ENCODE measurements at places on chromosomes 7 and 10.

GRCh38 chr7:156160811-156161210 lies 348.5 kb upstream of the SHH start:
- no peak overlapping the region for H3K4me3 ChIP-seq
- no peak for DNase-seq
- no peak overlapping the region for H3K27ac ChIP-seq
- peaks cover 2% of the 10 kb centered on the region for H3K4me1 ChIP-seq
- no peaks in the 10 kb centered on the region for H3K36me3 ChIP-seq

GRCh38 chr7:148356303-148356702 lies 234.3 kb upstream of the C7orf33 start:
- peaks cover 1% of the 10 kb centered on the region for H3K36me3 ChIP-seq
- H3K27ac ChIP-seq: no peak overlapping the region
- H3K27me3 ChIP-seq: peaks cover 9% of the 10 kb centered on the region
- H3K4me3 ChIP-seq: no peak overlapping the region
- no peak for DNase-seq

- no peaks in the 10 kb centered on the region for H3K27me3 ChIP-seq
- no peaks in the 10 kb centered on the region for H3K4me1 ChIP-seq
- no peak overlapping the region for H3K4me3 ChIP-seq
Observed at GRCh38 chr10:62511238-62511637, 137.1 kb downstream of the ZNF365 start.

DNA sequence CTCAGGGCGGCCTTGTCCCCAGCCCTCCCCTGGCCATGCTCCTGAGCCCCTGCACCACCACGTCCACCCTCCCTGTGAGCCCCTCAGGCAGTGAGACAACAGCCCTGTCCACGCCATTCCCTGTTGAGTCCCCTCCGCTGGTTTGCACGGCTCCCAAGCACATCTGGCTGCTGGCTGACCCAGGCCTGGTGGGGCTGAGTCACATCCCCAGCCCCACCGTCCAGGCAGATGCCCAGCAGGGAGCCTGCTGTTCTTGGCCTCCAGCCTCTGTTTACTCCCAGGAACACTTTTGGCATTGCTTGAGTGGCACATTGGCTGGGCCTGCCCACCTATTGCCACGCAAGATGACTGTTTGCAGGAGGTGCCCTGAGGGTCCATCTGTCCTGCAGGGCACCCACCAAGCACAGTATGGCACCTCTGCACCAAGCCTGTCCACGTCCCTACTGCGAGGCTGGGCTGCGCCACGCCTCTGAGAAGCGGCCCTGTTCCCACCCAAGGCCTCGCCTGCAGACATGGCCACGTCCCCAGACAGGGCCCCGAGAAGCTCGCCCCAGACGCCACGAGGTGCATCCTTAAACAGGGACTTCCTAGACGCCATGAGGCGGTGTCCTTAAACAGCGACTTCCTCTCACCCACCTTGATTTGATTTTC lies 48.4 kb upstream of the INPP5A start:
- no peak overlapping the region for H3K4me3 ChIP-seq
- no peak overlapping the region for H3K27ac ChIP-seq
- no peak for DNase-seq
- H3K36me3 ChIP-seq: no peaks in the 10 kb centered on the region
- peaks cover 9% of the 10 kb centered on the region for H3K27me3 ChIP-seq

- no peak overlapping the region for H3K4me3 ChIP-seq
- H3K27ac ChIP-seq: no peak overlapping the region
- peaks cover 12% of the 10 kb centered on the region for H3K27me3 ChIP-seq
- no peaks in the 10 kb centered on the region for H3K36me3 ChIP-seq
Observed at GRCh38 chr10:44673245-44673983, 237.7 kb upstream of the TMEM72 start.

DNA sequence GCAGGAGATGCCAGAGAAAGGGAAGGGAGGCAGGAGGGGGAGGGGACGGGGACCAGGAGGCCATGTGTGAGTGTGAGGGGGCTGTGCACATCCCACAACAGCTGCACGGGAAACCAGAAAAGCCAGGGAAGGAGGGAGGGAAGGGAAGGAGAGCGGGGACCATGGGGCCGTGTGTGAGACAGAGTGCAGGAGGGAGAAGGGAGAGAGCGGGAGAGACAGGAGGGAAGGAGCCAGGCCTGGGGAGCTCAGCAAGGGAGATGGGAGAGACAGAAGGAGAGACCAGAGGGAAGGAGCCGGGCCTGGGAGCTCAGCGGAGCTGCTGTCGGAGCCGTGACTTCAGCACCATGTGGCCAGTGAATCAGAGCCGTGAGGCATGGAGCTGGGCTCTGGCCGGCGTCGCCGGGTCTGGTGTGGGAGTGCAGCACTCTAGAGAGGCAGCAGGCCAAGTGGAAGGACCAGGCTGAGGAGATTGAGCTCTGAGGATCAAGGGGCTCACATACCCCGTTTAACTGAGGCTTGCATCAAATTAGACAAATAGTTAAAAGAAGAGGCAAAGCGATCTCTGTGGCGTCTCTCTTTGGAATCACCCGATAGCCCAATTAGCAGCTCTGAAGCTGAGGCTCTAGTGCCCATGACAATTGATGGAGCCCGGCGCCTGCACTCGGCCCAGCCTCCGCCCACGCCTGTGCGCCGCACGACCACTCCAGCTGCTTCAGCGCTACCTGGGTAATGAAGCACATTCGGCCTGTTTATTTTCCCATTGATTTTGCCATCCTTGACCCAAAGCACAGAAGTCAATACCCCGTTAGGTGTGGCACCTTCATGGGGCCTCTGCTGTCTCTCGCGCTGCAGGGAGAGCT lies 150.4 kb downstream of the MAD1L1 start:
- DNase-seq: no peak
- H3K36me3 ChIP-seq: peaks cover 4% of the 10 kb centered on the region
- peaks cover 18% of the 10 kb centered on the region for H3K4me1 ChIP-seq
- no peak overlapping the region for H3K4me3 ChIP-seq

DNA sequence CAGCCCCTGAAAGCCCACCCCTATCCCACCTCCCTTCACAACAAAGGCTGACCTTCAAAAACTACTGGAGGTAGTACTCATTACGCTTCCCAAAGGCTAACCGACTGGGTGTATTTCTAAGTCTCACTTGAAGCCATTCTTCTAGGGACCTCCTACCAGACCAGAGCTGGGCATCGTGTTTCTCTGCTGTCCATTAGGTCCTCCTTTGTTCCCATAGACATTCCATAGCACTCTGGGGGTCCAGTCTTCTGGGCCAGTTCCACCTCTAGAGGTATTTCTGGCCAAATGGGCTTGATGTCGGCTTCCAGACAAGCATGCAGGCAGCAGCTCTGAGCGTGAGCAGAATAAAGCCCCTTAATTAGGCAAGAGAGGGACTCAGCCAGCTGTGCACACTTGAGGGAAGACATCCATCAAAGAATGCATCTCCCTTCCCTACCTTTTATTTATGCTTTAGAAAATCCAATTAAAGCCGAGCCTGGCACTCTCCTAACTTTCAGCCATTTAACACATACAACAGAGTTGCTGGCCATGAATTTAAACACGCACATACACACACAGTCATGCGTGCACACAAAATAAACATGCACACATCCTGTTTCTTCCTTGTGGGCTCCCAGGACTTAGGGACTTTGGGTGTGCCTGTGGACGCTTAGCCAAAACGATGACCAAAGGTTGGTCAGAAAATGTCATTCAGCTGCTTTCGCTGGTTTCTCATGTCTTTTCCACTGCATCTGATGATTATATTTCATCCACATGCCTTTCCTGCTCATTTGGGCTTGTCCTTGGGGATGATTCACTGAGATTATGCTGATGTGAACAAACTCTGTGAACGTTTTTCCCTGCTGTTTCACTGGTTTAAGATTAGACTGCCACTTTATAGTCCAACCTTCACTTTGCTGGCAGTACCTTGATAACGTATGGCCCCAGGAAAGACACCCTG lies 362.0 kb upstream of the NFE2L3 start:
- H3K27me3 ChIP-seq: peaks cover 4% of the 10 kb centered on the region
- H3K36me3 ChIP-seq: no peaks in the 10 kb centered on the region
- no peak overlapping the region for H3K4me3 ChIP-seq
- no peak for DNase-seq
- H3K27ac ChIP-seq: no peak overlapping the region

DNA sequence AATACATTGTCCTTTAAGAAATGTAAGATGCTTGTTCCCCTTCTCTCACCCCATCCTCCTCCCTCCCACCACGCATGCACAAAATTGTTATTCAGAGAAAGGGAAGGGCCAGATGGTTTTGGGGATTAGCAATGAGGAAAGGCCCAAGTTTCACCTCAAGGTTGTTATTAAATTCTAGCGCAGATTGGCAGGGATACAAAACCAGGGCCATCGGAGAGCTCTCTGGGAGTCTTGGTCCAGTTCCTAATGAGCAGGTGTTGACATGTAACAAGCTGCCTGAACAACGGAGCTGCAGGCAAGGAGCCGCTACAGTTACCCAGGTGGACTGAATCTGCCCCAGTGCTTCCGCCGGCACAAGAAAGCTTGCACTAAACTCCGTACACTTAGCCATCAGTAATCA lies 9.7 kb upstream of the ANK3 start:
- H3K27ac ChIP-seq: no peak overlapping the region
- no peak overlapping the region for H3K4me3 ChIP-seq
- peaks cover 9% of the 10 kb centered on the region for H3K4me1 ChIP-seq
- DNase-seq: no peak
- H3K36me3 ChIP-seq: no peaks in the 10 kb centered on the region

DNA sequence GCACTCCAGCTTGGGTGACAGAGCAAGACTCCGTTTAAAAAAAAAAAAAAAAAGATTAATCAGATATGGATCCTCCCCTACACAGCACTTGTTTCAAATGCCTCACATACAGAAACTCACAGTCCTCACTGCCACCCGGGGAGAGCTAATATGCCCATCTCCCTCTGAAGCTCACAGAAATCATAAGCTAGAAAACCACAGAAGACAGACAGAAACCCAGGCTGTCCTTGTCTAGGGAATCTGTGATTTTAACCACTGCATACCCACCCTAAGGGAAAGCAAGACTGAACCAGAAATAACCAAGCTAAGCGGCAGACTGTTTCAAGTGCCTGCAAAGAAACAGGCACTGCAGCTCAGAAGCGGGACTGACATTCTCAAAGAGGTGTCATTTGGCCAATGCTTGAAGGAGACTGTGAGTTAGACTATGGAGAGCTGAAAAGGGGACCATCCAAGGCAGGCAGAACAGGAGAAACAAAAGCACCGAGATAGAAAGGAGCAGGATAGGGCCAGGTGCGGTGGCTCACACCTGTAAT lies 37.6 kb downstream of the SLC37A3 start:
- DNase-seq: no peak
- no peaks in the 10 kb centered on the region for H3K27me3 ChIP-seq
- no peaks in the 10 kb centered on the region for H3K4me1 ChIP-seq
- no peak overlapping the region for H3K4me3 ChIP-seq

DNA sequence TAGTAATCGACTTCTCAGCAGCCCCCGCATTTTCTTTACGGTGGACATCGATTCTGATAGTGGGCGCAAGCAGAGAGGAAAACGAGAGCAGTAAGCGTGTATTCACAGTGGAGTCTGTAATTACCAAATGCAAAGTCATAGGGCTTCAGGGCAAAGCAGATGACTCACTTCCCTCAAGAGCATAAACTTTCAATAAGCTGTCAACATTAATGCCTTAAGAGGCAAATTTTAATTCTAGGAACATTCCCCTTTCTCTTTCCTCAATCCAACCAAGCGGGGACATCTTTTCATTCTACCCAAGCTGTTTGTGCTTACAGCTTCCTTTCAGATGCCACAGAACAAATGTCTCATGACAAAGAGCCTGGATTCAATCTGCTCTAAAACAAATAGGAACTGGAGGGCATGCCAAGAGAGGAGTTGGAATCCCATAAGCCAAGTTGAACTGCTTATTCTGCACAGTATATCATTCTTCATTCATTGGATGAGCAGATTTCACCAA lies 48.6 kb downstream of the MALSU1 start:
- H3K36me3 ChIP-seq: peaks cover 25% of the 10 kb centered on the region
- no peak overlapping the region for H3K4me3 ChIP-seq
- no peaks in the 10 kb centered on the region for H3K4me1 ChIP-seq
- DNase-seq: no peak
- H3K27me3 ChIP-seq: no peaks in the 10 kb centered on the region

- H3K27me3 ChIP-seq: no peaks in the 10 kb centered on the region
- no peaks in the 10 kb centered on the region for H3K36me3 ChIP-seq
- no peak overlapping the region for H3K27ac ChIP-seq
- H3K4me1 ChIP-seq: no peaks in the 10 kb centered on the region
- no peak for DNase-seq
Observed at GRCh38 chr7:39095875-39096619, 118.3 kb downstream of the POU6F2 start.

DNA sequence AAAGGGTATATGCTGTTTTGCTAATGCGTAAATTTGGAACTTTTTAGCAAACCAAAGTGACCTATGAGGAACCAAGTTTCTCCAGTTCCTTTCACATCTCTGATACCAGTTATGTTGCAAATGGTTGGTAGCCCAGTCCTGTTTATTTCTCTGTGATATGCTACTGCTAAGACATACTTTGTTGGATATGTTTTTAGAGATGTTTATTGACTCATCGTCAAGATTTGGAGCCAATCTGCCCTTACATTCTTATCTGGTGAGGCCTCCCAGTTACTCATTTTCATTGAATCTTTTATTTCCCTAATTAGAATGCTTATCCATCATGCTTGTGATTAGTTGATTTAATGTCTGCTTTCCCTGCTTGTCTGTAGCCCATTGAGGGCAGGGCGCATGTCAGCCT lies 58.9 kb downstream of the LRGUK start:
- H3K36me3 ChIP-seq: no peaks in the 10 kb centered on the region
- DNase-seq: no peak
- no peaks in the 10 kb centered on the region for H3K27me3 ChIP-seq

DNA sequence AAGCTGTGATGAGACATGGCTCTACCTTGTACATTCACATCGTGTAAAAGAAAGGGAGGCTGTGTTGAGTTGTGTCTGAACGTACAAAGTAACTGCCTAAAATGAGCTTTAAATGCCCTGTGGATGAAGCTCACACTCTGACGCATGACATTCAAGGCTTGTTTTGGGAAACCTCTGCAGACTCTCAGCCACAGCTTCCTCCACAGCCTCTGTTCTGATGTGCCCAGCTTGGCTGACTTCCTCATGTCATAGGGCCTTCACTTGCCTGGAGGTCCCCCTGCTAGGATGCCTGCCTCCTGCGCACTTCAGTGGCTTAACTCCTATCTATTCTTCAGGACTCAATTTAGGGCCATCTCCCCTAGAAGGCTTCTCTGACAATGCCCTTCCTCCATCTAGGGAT lies 230.0 kb upstream of the HABP2 start:
- no peak overlapping the region for H3K4me3 ChIP-seq
- H3K27me3 ChIP-seq: peaks cover 4% of the 10 kb centered on the region
- H3K27ac ChIP-seq: no peak overlapping the region
- peaks cover 20% of the 10 kb centered on the region for H3K4me1 ChIP-seq
- H3K36me3 ChIP-seq: no peaks in the 10 kb centered on the region
- DNase-seq: no peak

GRCh38 chr10:85927952-85928665 lies 438.5 kb downstream of the GRID1 start:
- no peak overlapping the region for H3K4me3 ChIP-seq
- no peak overlapping the region for H3K27ac ChIP-seq
- DNase-seq: no peak
- H3K4me1 ChIP-seq: no peaks in the 10 kb centered on the region

GRCh38 chr7:51455086-51455485 lies 138.5 kb upstream of the COBL start:
- no peak overlapping the region for H3K4me3 ChIP-seq
- H3K4me1 ChIP-seq: peaks cover 3% of the 10 kb centered on the region
- no peak for DNase-seq
- no peak overlapping the region for H3K27ac ChIP-seq

GRCh38 chr10:62194924-62195674 lies 73.5 kb downstream of the RTKN2 start:
- H3K4me3 ChIP-seq: no peak overlapping the region
- H3K27ac ChIP-seq: no peak overlapping the region
- peaks cover 8% of the 10 kb centered on the region for H3K36me3 ChIP-seq
- H3K4me1 ChIP-seq: peaks cover 1% of the 10 kb centered on the region
- no peak for DNase-seq
- no peaks in the 10 kb centered on the region for H3K27me3 ChIP-seq

Measured in progenitor cell of endocrine pancreas (in vitro differentiated cells).